ENCODE measurements at places on chromosomes 6 and 20. TPM values are rescaled to one million over a fixed set of nuclear protein-coding genes. Genes with fewer than 3 reads are reported as not detected.

Gene ZSWIM3
- polyA plus RNA-seq, result 0.56 TPM

Gene C6orf58
- polyA plus RNA-seq, result not detected

Gene RBBP8NL
- polyA plus RNA-seq, result not detected

Gene GHRH
- polyA plus RNA-seq, result not detected

Gene OPRM1
- not detected for polyA plus RNA-seq

Gene HFE
- polyA plus RNA-seq, result 6.3 TPM

Gene PRDM13
- not detected for polyA plus RNA-seq

Gene PXT1
- polyA plus RNA-seq, result not detected

Measured in liver (tissue), 10 donors.